Stimulated activated CD8-positive, alpha-beta memory T cell treated with anti-CD3 and anti-CD28 coated beads, Interleukin-4, amount 100 ng/mL, for 4 hours (primary cell): ENCODE measurements at places on chromosomes 6 and 20.

- no peak for DNase-seq
Measured at GRCh38 chr20:48761023-48761785, 66.6 kb downstream of the PREX1 start.

GRCh38 chr6:217048-217659 is 75.1 kb upstream of the DUSP22 start:
- DNase-seq = no peak

DNA sequence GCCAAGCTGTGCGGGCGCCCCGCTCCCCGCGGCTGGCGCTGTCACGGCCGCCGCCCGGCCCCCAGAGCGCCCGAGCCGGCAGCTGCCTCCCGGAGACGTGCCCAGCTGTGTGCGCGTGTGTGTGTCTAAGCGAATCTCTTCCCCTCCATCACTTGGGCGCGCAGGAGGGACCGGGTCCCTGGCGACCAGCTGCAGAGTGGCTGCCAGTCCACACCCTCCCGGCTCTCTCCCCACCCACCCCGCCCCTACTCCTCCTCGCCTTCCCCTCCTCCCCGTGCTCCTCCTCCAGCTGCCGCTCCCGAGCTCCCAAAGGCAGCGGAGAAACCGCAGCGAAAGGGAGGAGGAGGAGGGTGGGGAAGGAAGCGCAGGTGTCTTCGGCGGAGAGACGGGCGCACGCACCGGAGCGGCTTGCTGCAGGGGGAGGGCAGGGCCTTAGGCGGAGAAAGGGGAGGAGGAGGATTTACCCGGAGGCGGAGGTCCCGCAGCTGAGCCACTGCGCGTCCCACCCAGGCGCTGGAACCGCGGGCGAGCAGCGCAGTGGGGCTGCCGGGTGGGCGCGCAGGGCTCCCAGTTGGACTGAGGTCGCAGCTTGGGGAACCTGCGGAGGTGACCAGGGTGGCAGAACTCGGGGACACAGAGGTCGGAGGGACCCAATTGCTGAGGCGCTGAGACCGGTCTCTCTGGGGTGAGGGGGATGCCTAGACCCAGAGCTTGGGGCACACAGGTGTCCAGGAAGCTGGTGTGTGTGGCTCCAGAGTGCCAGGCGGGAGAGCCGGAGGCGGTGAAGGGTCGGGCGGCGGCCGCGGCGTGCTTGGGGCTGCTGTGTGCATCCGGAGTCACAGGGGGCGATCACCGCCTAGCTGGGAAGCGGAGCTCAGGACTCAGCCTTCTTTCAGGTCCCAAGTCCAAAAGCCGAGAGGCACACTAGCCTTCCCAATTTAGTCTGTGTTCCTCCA is at the start of gene HS3ST5:
Gene HS3ST5 (minus strand): TSS at position 198 of the 956 bp plus-strand sequence. CDS start 280,178 bp downstream, outside the sequence.
- DNase-seq = no peak

- no peak for DNase-seq
Measured at GRCh38 chr20:9710685-9711084, 128.2 kb downstream of the PAK5 start.

DNA sequence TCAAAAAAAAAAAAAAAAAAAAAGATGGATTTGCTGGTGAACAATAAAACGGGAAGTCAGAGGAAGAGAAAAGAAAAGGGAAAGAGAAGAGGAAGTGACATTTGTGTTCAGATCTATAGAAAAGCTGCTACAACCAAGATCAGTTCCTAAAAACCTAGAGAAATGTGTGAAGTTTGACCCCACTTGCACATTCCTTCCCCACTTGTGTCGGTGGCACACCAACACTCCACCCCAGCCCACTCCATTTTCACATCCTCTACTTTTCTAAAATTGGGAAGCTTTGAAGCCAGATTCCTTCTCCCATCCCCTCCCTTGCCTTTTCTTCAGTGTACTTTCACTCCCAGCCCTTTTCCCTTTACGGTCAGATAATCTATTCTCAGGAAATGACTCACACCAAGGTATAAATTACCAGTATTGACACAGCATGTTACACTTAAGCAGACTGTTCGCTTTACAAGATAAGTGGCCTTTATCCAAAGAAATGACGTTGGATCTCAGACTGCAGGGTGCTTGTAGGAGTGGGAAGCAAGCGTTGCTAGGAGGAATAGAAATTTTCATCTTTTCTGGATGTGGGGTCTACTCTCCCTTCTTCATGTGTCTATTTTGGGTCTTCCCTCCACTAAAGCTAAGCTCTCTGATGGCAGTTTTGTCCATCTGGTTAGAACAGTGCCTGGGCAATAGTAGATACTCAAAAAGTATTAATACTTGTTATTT is 92.5 kb upstream of the ADGRF1 start:
- DNase-seq = no peak

DNA sequence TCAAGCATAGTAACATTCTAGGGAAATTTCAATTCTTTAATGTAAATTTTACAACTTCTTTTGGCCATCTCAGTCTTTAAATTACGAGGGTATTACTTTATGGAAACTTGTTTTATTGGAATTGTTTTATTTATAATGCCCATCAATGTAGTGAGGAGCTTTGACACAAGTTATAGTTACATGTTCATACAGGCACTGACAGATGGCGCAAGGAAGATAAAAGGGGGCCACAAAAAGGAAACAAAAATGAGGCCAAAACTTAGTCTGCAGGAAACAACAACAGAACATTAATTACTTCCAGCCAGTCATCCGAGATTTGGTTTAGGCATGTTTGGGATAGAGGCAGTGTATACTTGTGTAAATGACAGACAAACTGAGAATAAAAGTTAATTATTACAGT is 18.3 kb downstream of the SESN1 start:
- DNase-seq = no peak

DNA sequence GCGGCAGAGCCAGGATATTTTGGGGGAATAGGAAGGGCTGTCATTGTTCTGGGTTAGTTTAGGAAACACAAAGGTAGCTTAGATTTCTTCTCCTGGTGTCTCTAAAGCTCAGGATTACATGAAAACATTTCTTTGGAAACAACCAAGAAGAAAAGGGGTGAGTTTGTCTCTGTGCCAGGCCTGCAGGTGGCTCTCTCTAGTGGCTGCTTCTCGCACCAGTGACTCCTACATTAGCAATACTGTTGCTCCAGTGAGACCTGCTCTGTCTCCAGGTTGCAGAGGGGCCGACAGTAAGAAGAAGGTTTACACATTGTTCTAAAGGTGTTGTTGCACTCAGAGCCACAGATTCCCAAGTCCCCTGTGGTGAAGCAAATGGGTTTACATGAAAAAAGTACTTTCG is 104.6 kb upstream of the GLP1R start:
- DNase-seq = no peak

DNA sequence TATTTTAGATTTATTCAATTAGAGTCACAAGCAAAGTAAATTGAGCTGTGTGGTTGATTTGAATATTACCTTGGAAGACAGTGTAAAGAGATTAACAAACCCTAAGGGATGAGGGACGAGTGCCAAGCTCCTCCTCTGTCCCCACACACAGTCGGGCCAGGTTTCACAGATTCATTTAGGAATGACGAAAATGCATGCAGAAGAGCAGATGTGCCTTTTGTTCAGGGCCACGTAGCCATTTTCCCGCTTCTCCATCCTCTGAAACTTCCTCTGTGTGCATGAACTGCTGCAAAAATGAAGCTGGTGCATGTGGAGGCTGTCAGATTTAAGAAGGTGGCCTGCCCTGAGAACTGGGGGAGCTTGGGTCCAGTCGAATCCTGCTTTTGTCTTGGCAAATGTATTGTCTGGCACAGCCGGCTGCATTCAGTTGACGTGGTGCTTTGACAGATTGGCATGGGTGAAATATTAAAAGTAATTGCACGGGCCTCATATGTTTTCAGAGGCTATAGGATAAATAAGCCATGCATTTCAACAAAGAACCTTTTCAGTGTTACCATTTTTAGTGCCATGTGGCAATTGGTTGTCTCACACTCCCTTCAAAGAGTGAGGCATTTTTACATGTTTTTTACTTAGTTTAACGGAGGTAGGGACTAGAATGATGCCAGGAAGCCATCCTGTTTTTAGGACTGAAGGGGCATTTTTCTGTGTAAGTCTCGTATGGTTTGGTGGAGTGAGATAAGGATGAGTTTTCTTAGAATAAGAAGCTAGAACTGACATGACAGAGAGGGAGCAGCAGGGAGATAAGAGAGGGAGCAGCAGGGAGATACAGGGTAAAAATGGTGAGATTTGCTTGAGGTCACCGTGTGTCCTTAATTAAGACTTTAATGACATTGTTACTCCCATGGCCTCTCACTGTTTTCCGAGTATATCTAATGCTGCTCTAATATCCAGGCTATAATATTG is 361.1 kb downstream of the NRN1 start:
- no peak for DNase-seq

GRCh38 chr6:138690975-138691594 is 82.5 kb upstream of the CCDC28A start:
- DNase-seq = no peak

- DNase-seq = no peak
Measured at GRCh38 chr6:52642368-52642767, 28.5 kb upstream of the TMEM14A start.

DNA sequence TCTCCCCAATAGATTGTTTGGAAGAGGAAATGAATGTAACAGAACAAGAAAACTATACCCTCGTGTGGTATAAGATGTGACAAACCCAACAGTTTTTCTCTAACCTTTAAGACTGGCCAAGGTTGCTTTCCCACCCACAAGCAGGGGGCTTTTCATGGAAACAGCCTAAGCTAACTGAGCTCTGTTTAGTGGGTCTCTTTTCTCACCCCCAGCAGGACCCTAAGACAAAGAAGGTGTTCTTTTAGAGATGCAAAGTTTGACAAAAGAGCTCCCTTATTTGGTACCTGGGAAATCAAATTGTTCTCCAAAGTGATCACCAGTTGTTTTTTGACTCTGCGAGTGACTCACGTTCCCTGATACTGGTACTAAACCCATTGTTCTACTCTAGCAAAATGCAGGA is 59.1 kb downstream of the MBOAT1 start:
- DNase-seq = no peak

GRCh38 chr6:38460186-38460585 is 179.5 kb downstream of the BTBD9 start:
- DNase-seq = no peak

DNA sequence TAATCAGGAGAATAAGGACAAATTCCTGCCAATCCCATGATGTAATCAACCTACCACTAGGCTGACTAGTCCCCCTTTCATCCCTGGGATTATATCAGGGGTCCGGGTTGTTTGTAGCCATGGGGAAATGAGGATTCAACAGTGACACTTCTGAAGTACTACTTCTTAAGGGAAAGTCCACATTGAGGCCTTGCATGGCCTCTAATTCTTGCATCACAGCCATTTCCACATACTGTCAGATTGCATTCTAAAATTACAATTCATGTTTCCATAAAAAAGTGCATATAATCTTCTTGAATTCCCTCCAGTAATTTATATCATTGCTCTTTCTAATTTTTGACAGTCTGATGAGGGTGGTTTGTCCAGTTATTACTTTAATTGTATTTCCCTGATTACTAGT is 184.2 kb downstream of the PHF3 start:
- DNase-seq = no peak
